ENCODE measurements at places on chromosomes 6 and 20. TPM values are rescaled to one million over a fixed set of nuclear protein-coding genes. Genes with fewer than 3 reads are reported as not detected.

The RSPH9 gene
- total RNA-seq, result 0.13 TPM

The TRIM15 gene
- not detected for total RNA-seq

The PTPRT gene
- not detected for total RNA-seq

The SHLD1 gene
- total RNA-seq, result 4.5 TPM

The LAMA2 gene
- total RNA-seq, result under 0.01 TPM

The TXLNB gene
- total RNA-seq, result not detected

The CUL9 gene
- 29.0 TPM for total RNA-seq

The MEP1A gene
- not detected for total RNA-seq

The NKAPL gene
- 0.79 TPM for total RNA-seq

The GPX5 gene
- total RNA-seq, result not detected

The EFCAB8 gene
- total RNA-seq, result under 0.01 TPM

The RBPJL gene
- total RNA-seq, result not detected

The GTSF1L gene
- total RNA-seq, result not detected

The SLC17A9 gene
- 0.53 TPM for total RNA-seq

The SLC22A16 gene
- not detected for total RNA-seq

The ALDH5A1 gene
- 0.53 TPM for total RNA-seq

The EPHA7 gene
- not detected for total RNA-seq

The MYH7B gene
- under 0.01 TPM for total RNA-seq

The C6orf15 gene
- 0.13 TPM for total RNA-seq

The IL17A gene
- total RNA-seq, result not detected

The CRISP3 gene
- under 0.01 TPM for total RNA-seq

The CALHM6 gene
- 0.64 TPM for total RNA-seq

The HLA-DQA2 gene
- total RNA-seq, result not detected

The BYSL gene
- total RNA-seq, result 16.9 TPM

The COL9A3 gene
- not detected for total RNA-seq

The GSTA2 gene
- total RNA-seq, result not detected

Data from bronchial epithelial cell (primary cell).